Neural crest cell (in vitro differentiated cells): ENCODE measurements at places on chromosomes 11 and 22. TPM values are rescaled to one million over a fixed set of nuclear protein-coding genes. Genes with fewer than 3 reads are reported as not detected.

Gene ZNF280B
- total RNA-seq = 7.3 and 8.6 TPM in 2 replicates

DNA sequence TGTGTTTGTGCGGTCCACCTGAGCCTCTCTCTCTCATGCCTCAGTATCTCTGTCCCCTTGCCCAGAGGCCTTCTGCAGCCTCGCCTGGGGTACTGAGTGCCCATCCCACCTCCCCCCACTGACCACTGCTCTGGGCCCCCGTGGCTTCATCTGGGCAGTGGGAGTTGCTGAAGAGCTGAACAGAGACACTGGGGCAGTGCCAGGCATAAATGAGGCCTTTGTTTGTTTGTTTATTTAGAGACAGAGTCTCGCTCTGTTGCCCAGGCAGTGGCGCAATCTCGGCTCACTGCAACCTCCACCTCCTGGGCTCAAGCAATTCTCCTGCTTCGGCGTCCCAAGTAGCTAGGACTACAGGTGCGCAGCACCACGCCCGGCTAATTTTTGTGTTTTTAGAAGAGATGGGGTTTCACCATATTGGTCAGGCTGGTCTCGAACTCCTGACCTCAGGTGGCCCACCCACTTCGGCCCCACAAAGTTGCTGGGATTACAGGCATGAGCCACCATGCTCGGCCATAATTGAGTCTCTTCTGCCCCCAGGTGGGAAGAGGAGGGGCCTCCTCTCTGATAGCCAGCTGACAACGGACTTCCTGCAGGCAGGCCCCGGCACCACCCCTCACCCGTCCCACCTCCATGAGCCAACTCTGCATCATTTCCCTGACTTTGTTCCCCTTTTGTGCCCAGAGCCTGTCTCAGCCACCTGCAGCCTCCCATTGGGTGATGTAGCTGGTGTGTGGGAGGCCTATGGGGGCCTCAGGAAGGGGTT lies 9.3 kb downstream of the CRYBB3 start:
- no peak for DNase-seq

DNA sequence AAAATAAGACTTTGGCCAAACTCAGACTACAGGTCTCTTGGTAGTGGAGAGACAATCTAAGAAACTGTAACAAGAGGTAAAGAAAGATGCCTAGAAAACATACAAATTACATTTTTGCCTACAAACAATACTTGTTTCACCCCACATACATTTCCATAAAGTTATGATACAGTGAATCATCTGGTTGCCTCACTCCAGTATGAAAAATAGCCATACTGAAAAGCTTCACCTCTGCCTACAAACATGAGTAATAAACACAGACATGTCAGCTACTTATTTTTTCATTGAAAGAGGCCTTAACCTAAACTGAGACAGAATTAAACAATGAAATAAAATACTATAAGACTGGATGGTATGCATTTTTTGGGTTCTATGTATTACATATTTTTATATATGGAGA lies 1463.0 kb downstream of the FAM181B start:
- DNase-seq = no peak

GRCh38 chr22:46714550-46714949 lies 23.5 kb downstream of the CERK start:
- DNase-seq = no peak

- no peak for DNase-seq
These were observed 35.9 kb downstream of the CTSC start for GRCh38 chr11:88301488-88302140.

Gene C11orf86
- not detected in 2 replicates for total RNA-seq

GRCh38 chr11:20045098-20045688 lies 115.1 kb downstream of the DBX1 start:
- no peak for DNase-seq

Gene ZBED5
- 85.1 and 89.1 TPM in 2 replicates for total RNA-seq

DNA sequence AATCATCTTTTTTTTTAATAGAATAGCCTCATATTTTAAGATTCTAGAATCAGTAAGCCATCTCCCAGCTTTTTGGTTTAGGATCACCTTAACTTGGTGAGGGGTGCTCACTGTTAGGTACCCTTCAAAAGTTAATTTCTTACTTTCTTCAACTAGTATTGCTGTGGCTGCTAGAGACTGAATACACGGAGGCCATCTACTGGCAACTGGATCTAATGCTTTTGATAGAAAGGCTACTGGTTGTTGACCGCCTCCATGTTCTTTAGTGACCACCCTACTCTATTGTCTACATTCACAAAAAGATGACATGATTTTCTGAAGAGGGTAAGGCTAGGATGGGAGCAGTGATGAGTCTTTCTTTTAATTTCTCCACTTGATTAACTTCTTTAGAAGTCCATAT lies 16.7 kb upstream of the ALDH3B2 start:
- no peak for DNase-seq

GRCh38 chr11:34488855-34489557 lies 24.6 kb downstream of the ELF5 start:
- DNase-seq = no peak

DNA sequence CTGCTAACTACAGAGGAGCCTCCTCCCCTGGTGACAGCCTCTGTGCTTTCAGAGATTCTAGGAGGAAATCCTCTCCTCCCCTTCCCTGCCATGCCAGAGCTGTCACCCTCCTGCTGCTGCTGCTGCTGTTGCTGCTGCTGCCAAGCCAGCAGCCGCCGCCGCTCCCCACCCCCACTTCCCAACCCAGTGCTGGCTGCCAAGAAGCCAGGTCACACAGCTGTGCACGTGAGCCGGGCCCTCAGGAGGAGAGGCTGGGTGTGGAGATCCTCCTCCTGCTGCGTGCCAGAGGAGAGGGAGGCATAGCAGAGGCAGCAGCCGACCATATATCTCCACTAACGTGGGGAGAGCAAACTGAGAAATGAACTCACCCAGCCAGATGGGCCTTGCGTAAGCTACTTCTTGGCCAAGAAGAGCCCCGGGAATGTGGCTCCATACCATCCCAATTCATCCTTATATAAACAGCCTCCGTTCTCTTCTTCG lies 12.4 kb downstream of the CRY2 start:
- DNase-seq = no peak

GRCh38 chr11:96229354-96229977 lies 113.5 kb downstream of the MAML2 start:
- no peak for DNase-seq

Gene CASTOR1
- 6.2 and 8.7 TPM in 2 replicates for total RNA-seq

DNA sequence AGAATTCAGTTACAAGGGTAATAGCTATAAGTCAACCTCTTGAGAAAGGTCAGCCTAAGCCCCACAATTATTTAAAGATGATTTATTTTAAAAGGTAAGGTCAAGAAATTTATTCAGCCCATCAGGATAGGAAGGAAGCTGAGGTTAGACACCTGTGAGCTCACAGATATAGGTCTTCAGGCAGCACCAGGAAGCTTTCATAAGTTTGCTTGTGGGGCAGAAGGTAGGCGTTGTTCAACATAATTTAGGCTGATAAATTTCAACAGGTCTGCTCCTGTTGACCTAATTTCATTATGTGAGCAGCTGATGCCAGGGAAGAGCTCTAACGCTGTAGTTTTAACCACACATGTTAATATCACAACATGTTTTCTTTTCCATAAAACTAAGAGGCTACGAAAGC lies 118.1 kb upstream of the APOA1 start:
- no peak for DNase-seq

DNA sequence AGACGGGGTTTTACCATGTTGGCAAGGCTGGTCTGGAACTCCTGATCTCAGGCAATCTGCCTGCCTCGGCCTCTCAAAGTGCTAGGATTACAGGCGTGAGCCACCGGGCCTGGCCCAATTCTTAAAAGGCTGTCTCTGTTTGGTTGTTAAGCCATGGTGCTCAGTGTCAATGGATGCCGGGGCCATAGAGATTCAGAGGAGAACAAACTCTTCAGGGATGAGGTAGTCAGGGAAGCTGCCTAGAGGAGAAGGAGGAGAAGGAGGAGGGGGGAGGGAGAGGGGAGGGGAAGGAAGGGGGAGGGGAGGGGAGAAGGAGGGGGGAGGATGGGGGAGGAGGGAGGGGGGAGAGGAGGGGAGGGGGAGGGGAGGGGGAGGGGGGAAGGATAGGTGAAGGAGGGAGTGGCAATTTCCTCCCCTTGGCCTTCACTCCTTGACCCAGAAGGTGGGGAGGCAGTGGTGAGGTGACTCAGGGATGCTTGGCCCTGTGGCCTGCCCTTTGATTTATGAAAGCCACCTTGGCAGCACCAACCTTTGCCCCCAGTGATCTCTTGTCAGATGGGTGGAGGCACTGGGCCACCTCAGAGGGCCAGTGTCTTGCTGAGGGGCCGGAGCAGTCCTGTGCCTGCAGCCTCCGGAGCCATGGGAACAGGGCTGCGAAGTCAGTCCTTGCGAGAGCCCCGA lies at the start of gene C11orf86:
C11orf86 (plus strand) TSS at position 581 of the 681 bp plus-strand sequence; CDS start at position 640, 59 bp downstream.
- DNase-seq = no peak

DNA sequence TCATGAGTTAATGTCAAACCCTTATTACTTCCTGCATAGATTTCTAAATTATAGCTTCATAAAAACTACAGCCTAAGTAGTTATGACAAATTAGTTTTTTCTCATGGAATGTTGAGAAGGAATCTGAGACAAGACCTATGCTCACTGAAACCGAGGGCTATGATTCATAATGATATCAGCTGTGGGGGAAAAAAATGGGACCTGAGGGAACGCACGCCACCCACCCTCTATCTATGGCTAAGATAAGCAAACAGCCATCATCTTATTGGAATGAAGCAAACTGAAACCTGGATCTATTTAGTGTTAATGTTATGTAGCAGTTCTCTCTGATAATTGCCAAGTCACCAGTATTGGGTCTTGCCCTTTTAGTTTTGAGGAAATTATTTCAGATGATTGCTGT lies 906.9 kb upstream of the RAG2 start:
- no peak for DNase-seq

Gene PHLDA2
- total RNA-seq = 1.1 and 1.6 TPM in 2 replicates

DNA sequence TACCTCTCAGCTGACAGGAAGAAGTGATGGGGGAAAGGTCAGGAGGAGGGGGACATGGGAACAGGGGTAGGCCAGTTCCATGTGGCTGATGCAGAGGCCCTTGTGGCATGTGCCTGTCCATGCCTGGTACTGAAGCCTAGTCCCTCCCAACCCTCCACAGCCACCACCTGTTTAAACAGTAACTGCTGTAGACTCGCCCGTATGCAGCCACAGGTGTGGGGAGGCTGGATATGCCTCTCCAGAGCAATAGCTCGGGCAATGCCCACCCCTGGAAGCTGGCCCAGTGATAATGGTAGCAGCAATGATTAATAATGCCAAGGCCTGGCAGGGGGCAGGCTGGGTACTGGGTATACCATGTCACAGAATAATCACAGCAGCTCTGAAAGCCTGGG lies 2.3 kb downstream of the SMTN start:
- DNase-seq = no peak

- DNase-seq = no peak
These were observed 154.1 kb upstream of the SNX19 start for GRCh38 chr11:131070365-131070764.

Gene NXPE4
- not detected in 2 replicates for total RNA-seq

- no peak for DNase-seq
These were observed 53.2 kb upstream of the EHF start for GRCh38 chr11:34567733-34568132.

Gene TREH
- total RNA-seq = not detected in 2 replicates

DNA sequence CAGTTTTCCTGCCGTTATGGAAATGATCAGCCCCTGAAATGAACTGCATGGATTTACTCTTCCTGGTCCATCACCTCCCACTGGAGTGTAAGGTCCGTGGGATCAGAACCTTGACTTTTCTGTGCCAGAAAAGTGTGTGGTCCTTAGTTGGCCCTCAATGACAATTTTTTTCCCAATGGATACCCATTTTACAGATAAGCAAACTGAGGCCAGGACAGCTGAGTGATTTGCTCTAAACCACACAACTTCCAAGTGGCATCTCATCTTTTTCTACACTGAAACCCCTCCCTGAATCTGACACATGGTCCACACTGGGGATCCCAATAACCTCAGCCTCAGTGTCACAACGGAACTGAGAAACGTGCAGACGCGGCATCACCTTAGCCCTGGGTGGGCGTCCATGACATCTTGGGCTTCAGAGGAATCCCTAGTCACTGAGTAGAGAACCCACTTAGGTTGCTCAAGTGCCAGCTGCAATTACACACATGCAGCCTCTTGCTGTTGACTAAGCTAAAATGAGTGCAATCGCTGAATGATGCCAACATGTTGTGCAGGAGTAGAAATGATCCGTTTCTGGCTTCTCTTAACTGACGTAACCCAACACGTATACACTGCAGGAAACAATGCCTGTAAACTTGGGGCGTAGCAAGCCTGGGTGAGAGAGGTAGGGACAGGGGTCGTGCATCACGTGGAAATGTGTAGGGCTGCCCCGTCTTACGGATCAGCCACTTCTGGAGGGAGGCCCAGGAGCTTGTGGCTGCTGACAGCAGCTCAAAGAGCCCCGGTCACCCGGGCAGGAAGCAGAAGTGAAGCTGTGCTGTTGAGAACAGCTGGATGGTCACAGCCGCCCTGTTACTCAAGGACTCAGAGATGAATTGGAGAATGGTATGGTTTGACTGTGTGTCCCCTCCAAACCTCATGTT lies 136.3 kb downstream of the SHANK2 start:
- no peak for DNase-seq

Gene MYBPC3
- not detected in 2 replicates for total RNA-seq

GRCh38 chr11:12263141-12263693 lies 114.2 kb upstream of the PARVA start:
- DNase-seq = no peak

GRCh38 chr11:117314840-117315239 lies 1.2 kb downstream of the BACE1 start:
- no peak for DNase-seq

GRCh38 chr11:86574493-86575207 lies 97.8 kb downstream of the ME3 start:
- DNase-seq = no peak

GRCh38 chr22:49850959-49851802 lies 2.5 kb upstream of the ZBED4 start:
- DNase-seq = no peak

Gene HMGXB4
- 44.6 and 44.7 TPM in 2 replicates for total RNA-seq
